Skin of body (tissue), 3 donors: ENCODE measurements at places on chromosomes 3 and 15. TPM values are rescaled to one million over a fixed set of nuclear protein-coding genes. Genes with fewer than 3 reads are reported as not detected.

DNA sequence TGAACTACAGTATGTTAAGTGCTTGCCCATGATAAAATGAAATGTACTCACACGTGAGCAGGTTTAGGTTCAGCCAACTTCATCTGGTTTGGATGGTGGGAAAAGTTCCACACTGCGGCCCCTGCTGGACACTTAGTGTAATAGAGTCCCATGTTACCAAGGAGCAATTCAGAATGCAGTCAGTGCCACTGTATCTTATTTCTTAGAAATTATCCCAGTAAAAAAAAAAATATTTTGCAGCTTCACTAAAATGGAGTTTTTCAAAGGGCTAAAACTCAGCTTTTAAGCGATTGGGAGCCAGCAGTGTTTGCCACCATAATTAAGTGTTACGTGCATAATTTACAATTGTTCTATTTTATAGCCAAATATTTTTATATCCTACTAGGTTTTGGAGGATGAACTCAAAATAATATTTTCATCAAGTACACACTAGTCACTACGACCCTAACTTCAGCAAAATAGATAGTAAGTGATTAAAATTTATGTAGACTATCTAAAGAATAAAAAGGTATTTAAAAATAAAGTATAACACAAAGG is 371.7 kb upstream of the GBE1 start:
- peak; percentile 41 for DNase-seq

GRCh38 chr15:50675535-50676144 is 11.0 kb downstream of the TRPM7 start:
- peak; percentile 21 for DNase-seq

AHSG gene
- total RNA-seq = not detected

ZPLD1 gene
- 0.10 TPM for total RNA-seq

GRCh38 chr3:59908280-59908679 is 858.5 kb upstream of the CFAP20DC start:
- DNase-seq = no peak

DNA sequence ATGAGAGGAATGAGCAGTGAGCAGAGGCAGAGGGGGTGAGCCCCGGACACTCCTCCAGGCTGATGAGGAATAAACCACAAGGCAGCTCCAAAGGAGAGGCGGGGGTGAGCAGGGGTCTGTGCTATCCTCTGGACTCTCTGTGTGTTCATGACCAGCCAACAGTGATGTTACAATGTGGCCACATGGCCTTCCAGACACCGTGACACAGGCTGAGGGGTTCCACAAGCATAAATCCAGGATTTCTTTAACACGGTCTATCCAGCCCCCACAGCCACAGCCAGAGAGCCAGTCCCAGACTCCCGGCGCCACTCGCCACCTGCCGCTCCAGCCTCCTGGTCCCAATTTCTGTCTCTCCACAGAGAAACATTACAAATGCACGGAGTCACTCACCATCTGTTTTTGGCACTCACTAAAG is 24.4 kb downstream of the XXYLT1 start:
- DNase-seq = no peak

- DNase-seq = no peak
These were observed 97.6 kb downstream of the MEX3B start for GRCh38 chr15:81948222-81948621.

GRCh38 chr15:78220713-78221112 is 13.7 kb downstream of the ACSBG1 start:
- no peak for DNase-seq

SLC51A gene
- total RNA-seq = 0.49 TPM

CCDC33 gene
- 0.20 TPM for total RNA-seq

GRCh38 chr3:138407236-138407907 is 27.0 kb upstream of the ESYT3 start:
- no peak for DNase-seq

- DNase-seq = no peak
These were observed 99.8 kb downstream of the SLMAP start for GRCh38 chr3:57855943-57856342.

FSTL1 gene
- 530 TPM for total RNA-seq

DNA sequence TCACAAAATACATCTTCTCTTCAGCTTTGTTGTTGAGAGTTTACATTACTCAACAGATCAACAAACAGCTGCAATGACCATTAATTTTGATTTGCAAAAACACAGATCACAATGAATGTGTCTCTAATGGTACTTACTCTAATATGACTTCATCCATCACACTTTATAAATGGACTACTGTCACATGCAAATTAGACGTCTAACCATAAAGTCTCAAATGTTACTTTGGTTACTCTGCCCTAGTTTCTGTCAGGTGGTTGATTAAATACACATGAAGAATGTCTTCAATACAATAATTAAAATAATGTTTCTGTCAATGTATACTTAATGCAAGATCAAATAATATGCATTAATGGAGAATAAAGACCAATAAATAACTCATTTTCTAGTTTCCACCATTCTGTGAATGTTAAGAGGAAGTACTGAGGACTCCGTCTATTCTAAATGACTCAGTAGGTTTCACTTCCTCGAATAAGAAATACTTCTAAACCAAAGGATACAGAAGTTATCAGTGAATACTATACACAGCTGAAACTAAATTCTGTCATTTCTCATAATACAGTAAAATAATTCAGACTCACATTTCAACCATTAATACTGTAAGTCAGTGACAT is 145.8 kb downstream of the CBLB start:
- DNase-seq = no peak

FGF12 gene
- total RNA-seq = 1.4 TPM

CFAP44 gene
- total RNA-seq = 11.5 TPM

DNA sequence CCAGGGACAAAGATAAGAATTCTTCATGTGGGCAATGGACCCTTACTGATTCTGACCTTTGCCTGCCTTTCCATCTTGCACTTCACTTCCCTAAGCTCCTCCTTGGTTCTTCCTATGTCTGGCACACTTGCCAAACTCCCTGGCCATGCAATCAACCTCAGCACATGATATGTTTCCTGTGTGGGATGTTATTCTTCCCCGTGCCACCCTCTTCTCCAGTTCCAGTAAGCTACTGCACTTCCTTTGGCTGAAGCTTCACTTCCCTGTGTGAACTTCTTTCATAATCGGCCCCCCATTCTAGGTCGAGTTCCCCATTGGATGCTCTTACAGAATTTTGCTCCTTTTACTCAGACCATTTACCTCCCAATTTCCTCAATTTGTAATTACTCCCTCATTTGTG is 10.7 kb upstream of the TASOR start:
- DNase-seq = no peak

BFSP2 gene
- not detected for total RNA-seq

- no peak for DNase-seq
These were observed 597.3 kb downstream of the NAALADL2 start for GRCh38 chr3:175456466-175456865.
